ENCODE measurements at places on chromosomes 5 and 9.

- DNase-seq, result no peak
Measured at GRCh38 chr5:5780253-5780652, 357.8 kb downstream of the ICE1 start.

- DNase-seq, result peak; percentile 30
Measured at GRCh38 chr5:96335873-96336272, 97.2 kb downstream of the PCSK1 start.

DNA sequence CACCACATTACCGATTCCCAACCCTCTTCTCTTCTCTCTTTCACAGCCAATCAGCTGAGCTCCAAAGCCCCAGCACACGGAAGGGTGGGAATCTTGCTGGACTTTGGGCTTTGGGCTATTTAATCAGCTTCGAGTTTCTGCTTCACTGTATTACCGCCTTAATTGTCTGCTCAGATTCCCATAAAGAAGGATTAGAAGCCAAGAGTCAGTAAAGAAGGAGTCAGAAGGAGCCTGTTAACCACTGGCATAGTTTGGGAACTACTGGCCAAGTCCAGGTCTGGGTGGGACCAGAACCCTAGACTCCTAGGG, 4.4 kb downstream of the SPRY4 start:
- DNase-seq, result peak; percentile 51

DNA sequence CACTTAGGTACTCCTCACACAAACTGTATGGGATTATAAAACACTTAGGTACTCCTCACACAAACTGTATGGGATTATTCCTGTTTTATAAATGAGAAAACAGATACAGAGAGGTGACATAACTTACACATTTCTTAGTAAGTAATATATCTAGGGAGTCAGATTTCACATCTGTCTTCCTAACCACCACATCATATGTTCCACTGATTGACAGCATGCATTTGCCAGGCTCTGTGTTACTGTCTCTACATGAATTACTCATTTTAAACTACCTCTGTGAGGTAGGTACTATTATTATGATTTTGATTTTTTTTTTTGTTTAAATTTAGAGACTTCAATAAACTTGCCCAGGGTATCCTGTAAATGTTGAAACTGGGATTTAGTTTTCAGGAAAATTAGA, 232.7 kb downstream of the CCDC171 start:
- no peak for DNase-seq

DNA sequence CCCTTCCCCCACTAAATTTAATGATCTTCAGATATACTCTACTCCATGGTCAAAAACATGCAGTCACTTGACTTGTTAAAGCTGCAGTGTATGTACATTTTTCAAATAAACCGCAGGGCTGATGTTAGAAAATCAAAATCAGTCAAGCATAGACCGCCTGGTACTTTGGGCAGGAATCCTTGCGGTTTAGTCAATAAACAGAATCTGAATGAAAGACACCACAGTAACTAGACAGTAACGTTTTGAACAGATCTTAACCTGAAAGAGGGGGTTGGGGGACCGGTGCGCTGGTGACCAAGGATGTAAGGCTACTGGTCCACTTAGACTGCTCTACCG, 188.8 kb downstream of the BNC2 start:
- DNase-seq, result no peak

- peak; percentile 75 for DNase-seq
Measured at GRCh38 chr5:132813599-132814502, 749 bp downstream of the SOWAHA start.

- no peak for DNase-seq
Measured at GRCh38 chr5:155406815-155407214, 393.3 kb downstream of the KIF4B start.

GRCh38 chr5:54301220-54301619, 9.2 kb downstream of the ARL15 start:
- no peak for DNase-seq

DNA sequence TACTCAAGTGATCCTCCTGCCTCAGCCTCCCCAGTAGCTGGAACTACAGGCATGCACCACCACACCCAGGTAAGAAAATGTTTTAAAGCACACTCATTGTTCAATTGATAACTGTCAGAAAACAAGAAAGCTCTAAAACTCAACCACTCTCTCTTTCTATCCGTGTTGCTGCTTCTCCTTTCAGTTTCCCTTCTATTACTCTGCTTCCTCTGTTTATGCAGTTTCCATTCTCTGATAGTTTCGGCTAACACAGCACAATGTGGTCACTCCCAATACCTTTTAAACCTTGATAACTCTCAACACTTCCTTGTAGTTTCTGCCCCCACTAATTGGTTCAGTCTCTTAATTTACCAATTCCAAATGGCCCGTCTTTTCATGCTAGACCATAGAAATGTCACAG, 59.2 kb upstream of the NR4A3 start:
- DNase-seq, result peak; percentile 30

GRCh38 chr9:92058723-92059444, 56.3 kb downstream of the SPTLC1 start:
- no peak for DNase-seq

GRCh38 chr9:84796404-84796803, 126.9 kb downstream of the NTRK2 start:
- DNase-seq, result no peak

GRCh38 chr5:11903614-11904264, 507 bp downstream of the CTNND2 start:
- no peak for DNase-seq

- no peak for DNase-seq
Measured at GRCh38 chr5:171606414-171607024, 179.1 kb upstream of the SMIM23 start.

GRCh38 chr9:131395157-131396098, 1.5 kb downstream of the PRRC2B start:
- peak; percentile 73 for DNase-seq

GRCh38 chr5:43156388-43156787, 35.6 kb upstream of the NIM1K start:
- DNase-seq, result peak; percentile 59

DNA sequence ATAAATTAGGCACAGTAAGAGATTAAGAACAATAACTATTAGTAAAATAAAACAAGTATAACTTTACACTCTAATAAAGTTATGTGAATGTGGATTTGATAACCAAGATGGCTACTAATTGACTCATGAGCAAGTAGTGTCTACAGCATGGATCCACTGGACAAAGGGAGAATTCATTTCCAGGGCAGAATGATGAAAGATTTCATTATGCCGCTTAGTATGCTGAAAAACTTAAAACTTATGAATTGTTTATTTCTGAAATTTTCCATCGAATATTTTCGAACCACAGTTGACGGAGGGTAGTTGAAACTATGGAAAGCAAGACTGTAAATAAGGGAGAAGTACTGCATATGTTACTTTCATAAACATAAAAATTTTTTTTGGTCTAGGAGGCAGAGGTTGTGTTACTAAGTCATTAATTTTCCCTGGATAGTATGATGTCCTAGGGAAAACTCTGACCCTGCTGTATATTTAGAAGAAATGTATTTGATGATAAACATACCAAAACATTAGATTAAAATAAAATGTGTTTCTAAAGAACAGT, 24.9 kb upstream of the TARS1 start:
- peak; percentile 21 for DNase-seq

GRCh38 chr5:91049112-91049511, 334.0 kb downstream of the ARRDC3 start:
- DNase-seq, result no peak

GRCh38 chr9:113463418-113464285, at the start of gene RGS3:
Gene RGS3 (plus strand): TSS chr9:113463727. CDS start chr9:113463803, 76 bp downstream.
- DNase-seq, result peak; percentile 84

GRCh38 chr5:11482011-11482410, 422.2 kb downstream of the CTNND2 start:
- DNase-seq, result no peak

- DNase-seq, result no peak
Measured at GRCh38 chr5:167639766-167640165, 651.7 kb upstream of the WWC1 start.

- no peak for DNase-seq
Measured at GRCh38 chr9:95132366-95133324, 184.9 kb downstream of the FANCC start.

DNA sequence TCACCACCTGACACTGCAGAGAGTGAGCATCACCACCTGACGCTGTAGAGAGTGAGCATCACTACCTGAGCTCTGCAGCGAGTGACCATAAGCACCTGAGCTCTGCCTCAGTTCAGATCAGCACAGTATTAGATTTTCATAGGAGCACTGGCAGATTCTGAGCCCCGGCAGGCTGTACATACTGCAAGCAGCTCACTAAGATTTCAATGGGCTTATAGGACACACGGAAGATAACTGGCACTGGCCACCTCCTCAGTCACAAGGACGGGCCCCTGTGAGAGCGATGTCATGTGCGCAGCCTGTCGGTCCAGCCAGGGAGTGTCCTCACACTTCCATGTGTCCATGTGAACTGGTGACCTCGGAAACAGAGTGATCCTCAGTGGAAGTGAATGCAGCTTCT, 153.5 kb upstream of the IRX2 start:
- no peak for DNase-seq

- no peak for DNase-seq
Measured at GRCh38 chr5:40288800-40289485, 390.8 kb upstream of the PTGER4 start.

GRCh38 chr9:97072285-97072776, 33.4 kb upstream of the CTSV start:
- no peak for DNase-seq

DNA sequence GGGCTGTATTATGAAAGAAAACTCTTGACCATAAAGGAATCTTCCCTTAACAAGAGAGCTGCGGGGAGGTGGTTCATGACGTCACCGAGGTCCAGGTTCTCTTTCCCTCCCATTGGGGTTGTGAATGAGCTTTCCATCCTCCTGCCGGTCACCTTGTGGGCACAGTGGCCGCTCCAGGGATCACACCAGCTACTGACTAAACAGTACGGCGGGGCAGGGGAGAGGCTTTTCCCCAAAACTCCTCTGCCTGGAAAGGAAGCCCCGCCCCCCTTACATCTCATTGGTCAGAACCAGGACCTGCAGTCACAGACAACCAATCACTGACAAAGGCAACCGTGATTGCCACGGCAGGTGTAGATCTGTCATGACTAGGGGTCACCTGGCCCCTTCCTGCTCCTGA, 35.6 kb downstream of the ROR2 start:
- DNase-seq, result no peak

All from stomach (tissue), 19 donors.